ENCODE measurements at places on chromosomes 3 and 15.

DNA sequence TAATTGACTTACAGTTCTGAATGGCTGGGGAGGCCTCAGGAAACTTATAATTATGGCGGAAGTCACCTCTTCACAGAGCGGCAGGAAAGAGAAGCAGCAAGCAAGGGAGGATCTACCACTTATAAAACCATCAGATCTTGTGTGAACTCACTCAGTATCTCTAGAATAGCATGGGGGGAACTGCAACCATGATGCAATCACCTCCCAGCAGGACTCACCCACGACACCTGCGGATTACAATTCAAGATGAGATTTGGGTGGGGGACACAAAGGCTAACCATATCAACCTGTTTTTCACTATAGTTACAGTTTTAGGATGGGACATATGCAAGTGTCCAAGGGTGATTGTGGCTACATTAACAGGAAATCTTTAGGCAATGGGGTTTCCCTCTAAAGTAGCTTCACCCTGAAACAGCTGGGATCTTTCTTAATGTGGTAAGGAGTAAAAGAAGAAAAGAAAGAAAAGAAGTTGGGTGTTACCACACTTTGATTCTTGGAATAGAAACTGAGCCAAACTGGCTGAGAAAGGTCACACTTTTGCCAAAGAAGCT, 453.8 kb downstream of the OTOL1 start:
- DNase-seq, result no peak

GRCh38 chr15:38304481-38304880, 51.8 kb downstream of the SPRED1 start:
- no peak for DNase-seq

- DNase-seq, result no peak
Observed at GRCh38 chr3:107589454-107589853, 66.7 kb downstream of the BBX start.

DNA sequence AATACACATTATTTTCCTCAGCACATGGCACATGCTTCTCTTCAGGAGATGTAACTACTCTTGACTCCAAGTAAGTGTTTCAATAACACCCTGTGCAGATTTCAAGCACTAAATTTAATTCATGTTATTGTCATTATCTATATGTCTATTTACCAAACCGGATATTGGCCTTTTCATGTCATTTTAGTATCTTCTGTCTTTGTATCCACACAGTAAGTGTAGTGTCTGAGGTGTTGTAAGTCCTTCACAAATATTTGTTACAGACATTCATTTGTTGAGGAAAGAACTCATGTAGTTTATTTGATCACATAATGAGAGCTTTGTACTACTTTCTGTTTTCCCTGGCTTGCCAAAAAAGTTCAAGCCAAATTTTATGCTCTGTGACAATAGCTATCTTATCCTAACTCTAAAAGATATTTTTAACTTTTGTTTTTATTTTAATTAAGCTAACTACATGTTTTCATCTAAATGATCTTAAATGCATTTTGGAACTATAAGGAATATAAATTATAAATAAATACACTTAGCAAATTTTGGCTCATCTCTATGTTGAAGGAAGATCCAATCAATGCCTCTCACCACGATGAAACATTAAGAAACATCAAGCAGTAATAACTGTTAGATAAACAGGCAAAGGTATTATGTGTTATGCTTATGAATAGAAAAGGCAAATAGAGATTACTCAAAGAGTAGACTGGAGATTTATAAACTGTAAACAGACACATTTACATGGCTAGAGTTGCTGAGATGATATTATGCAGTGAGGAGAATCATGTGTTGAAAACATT, 48.3 kb downstream of the SPTSSB start:
- no peak for DNase-seq

- no peak for DNase-seq
Observed at GRCh38 chr3:31294430-31295149, 238.1 kb upstream of the STT3B start.

DNA sequence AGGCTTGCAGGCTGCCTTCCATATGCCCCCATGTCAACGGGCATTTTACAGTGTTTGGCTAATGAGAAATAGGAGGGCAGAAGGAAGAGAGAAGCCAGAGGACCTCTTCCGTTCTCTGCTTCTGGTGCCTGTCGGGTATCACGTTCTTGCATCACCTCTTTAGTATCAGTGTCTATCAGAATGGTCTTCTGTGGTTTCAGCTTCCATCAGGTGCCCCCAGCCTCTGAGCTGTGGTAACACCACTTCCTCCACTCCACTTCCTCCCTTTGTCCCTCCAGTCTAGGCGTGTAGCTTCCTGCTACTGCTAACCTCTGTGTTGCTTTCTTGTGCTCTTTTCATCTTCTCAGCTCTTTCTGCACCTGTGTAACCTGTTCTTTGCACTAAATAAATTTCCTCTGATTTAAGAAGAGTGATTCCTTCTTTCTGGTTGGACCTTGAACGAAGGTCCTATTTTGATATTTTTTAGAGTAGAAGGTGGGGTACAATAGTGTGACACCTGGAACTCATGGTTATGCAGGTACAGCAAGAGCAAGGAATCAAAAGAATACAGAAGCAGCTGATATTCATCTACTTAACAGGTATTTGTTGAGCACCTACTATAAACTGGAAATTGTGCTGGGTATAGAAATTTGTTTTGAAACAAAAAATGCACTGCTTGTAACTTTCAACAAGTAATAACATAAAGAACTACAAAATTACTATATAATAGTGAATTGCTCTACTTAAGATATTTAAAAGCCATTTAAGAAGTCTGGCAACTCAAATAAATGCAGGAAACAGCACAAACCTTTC, 27.4 kb upstream of the FOXB1 start:
- no peak for DNase-seq

DNA sequence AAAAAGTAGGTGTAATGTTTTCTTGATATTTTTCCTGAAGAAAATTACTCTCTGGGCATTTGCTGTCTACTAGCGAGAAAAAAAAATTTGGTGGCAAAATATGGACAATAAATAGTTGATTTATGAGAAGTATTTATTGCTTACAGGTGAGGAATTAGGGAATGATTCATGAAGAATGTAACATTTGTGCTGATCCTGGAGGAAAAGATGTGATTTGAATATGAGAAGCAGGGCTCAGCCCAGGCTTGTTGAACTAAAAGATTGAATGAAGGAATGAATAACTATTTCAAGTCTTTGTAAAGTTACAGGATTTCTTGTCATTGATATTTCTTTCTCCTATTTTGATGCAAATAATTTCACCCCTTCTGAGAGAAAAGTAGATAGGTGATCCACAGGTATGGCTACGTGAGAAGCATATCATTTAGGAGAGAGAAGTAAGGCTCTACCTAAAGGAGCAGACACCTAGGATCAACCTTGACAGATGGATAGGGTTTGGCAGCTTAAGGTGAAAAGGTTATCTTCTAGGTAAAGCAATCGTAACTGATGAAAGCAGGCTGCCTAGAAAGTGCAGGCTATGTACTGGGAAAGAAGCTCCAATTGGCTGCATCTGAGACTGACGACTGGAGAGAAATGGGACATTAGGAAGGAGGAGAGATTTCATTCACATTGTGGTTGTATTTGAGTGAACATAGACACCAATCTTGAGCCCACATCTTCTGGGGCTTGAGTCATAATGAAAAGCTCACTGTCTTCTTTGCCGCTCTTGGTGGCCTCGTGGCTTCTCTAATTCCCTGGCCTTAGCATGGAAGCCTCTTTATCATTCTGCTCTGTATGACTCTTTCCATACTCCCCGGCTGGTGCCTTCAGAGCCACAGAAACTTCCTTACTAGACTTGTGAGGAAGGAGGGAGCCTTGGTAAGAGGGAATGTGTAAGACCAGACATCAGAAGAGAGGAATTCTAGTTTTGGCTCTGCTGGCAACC, 106.5 kb downstream of the P3H2 start:
- DNase-seq, result no peak

- no peak for DNase-seq
Observed at GRCh38 chr3:171160325-171160724, 133.8 kb upstream of the SLC2A2 start.

GRCh38 chr3:15638891-15639262, 37.3 kb downstream of the BTD start:
- no peak for DNase-seq

All from stimulated activated CD4-positive, alpha-beta T cell treated with anti-CD3 and anti-CD28 coated beads, Interleukin-2, amount 100 ng/mL, for 48 hours (primary cell).